ENCODE measurements at places on chromosomes 4 and X. TPM values are rescaled to one million over a fixed set of nuclear protein-coding genes. Genes with fewer than 3 reads are reported as not detected.

Gene LEF1
- 5.2 TPM for total RNA-seq

Gene SEPTIN6
- 36.3 TPM for total RNA-seq

Gene SGMS2
- 76.1 TPM for total RNA-seq

Gene LNX1
- total RNA-seq: 32.1 TPM

Gene TIGD2
- total RNA-seq: 8.9 TPM

Gene PHF8
- total RNA-seq: 32.8 TPM

Gene P2RY10
- total RNA-seq: 1.5 TPM

Gene GASK1B
- total RNA-seq: 27.0 TPM

Gene APOO
- total RNA-seq: 26.2 TPM

Gene RXFP1
- 0.55 TPM for total RNA-seq

Gene JCHAIN
- 12.3 TPM for total RNA-seq

Gene CLCN4
- 8.0 TPM for total RNA-seq

DNA sequence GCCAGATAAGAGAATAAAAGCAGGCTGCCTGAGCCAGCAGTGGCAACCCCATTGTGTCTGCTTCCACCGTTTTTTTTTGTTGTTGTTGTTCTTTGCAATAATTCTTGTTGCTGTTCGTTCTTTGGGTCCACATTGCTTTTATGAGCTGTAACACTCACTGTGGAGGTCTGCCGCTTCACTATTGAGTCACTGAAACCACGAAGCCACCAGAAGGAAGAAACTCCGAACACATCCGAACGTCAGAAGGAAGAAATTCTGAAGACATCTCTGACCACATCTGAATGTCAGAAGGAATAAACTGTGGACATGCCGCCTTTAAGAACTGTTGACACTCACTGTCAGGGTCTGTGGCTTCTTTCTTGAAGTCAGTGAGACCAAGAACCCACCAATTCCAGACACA, 110.5 kb downstream of the PCDH18 start:
- no peak for DNase-seq

- DNase-seq: no peak
Measured at GRCh38 chr4:94813221-94813620, 55.5 kb downstream of the BMPR1B start.

GRCh38 chr4:24778464-24779225, 16.7 kb upstream of the SOD3 start:
- DNase-seq: peak; percentile 42

DNA sequence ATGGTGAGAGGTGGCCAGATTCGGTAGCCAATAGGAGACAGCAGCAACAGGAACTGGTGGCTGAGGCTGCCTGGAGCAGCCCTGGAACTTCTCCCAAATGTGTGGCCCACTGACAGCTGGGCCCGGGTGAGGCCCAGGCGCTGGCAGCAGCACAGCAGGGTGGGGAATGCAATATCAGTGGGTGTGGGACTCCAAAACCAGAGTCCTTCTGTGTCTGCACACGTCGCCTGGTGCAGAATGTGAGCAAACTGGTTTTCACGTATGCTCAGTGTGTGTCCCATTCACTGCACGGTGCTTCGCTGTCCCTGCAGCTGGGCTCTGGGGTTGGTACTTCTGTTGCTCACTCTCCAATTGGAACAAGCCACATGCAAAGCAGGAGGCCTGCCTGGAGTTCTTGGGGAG, 14.4 kb upstream of the CENPU start:
- DNase-seq: peak; percentile 24

DNA sequence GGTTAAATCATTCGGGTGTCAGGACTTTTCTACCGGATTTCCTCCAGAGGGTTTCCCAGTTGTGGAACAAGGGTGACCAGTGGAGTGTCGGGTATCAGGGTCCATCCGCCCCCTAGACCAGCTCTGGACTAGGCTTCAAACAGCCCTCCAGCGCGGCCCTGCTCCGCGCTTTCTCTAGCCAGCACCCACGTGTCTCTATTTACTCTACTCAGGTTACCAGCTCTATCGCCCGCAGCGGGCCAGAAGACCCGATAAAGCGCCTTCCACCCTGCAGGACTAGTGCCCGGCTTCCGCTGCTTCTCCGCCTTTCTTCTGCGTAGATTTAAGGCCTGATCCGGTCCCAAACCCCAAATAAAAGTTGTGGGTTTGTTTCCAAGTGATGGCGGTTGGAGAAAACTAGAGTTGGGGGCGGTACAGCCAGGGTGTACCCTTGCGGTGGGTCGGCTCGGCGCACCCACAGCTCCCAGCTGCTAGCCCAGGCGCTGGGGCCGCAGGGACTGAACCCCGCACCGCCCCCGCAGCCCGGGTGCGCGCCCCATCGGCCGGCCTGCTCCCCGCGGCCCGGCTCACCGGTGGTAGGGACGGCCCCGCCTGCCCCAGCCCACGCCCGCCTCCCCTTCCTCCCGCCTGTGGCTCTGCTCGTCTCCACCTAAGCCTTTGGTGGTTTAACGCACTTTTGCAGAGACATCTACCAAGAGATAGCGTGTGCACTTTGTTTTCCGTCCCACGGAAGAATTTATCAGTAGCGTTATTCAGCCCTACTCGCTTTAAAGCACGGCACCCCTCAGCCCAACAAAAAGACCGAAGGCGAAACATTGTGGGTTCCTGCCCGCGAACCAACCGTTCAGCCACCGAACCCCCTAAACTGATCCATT, 2.1 kb downstream of the LEF1 start:
- no peak for DNase-seq

- DNase-seq: no peak
Measured at GRCh38 chr4:112276113-112276512, 9.6 kb downstream of the TIFA start.

- DNase-seq: no peak
Measured at GRCh38 chrX:50707405-50707804, 106.6 kb downstream of the SHROOM4 start.

DNA sequence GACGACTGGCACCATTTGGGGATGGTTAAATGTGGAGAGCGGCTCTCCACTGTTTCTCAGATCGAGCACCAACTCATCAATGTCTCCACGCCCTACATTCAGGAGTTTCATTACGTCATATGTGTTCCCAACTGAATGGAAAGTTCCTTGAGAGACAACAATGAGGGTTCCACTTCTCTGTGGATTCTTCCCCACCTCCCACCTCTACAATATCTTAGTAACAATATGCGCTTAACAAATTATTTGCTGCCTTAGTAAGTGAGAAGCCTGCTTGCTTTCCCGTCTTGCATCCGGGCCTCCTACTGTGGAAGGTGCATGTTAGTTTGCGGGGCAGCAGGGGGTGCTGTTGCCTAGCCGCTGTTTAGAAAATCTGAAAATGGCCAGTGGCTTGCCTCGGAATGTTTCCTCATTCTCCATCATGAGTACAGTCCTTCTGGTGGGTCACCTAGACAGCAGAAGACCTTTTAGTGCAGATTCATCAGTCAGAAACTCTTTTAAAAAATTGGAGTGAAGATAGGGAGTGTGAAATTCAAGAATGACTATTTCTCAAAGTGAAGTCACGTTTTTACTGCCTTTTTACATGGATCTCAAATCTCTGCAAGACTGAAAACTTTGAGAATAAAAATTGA, 55.7 kb downstream of the PHOX2B start:
- no peak for DNase-seq

- DNase-seq: no peak
Measured at GRCh38 chr4:155419266-155419665, 42.5 kb upstream of the MAP9 start.

DNA sequence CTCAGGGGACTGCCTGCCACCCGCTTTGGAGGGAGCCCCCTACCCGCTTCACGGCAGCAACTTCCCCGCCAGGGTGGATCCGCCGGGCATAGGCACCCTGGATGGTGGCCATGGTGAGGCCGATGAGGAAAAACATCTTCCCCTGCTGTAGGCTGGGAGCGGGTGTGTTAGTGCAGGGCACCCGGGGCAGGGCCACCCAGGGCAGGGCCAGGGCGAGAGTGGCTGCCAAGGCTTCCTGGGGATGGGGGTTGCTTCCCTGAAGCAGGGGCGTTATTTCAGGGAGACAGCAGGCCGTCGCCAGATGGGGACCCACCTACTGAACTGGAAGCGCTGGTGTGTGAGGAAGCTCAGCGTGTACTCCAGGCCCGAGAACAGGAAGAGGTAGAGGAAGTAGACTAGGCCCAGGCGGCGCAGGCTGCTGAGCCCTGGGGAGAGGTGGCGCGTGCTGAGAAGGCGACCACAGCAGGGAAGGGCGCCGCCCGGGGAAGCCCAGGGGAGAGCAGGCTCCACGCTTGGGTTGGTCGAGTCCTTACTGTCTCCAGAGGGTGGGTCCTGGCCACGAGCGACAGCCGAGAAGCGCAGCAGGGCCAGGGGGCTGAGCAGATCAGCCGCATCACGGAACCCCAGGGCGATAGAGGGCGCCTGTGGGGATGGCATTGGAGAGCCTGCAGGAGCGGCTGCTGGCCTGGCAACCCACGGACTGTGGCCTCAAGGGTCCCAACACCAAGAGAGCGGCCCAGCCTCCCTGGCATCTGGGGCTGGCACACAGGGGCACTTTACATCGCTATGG, 31.5 kb downstream of the NOP14 start:
- peak; percentile 52 for DNase-seq

GRCh38 chr4:101009471-101009870, 337.9 kb downstream of the PPP3CA start:
- no peak for DNase-seq

- no peak for DNase-seq
Measured at GRCh38 chr4:37760840-37761239, 65.6 kb upstream of the PGM2 start.

DNA sequence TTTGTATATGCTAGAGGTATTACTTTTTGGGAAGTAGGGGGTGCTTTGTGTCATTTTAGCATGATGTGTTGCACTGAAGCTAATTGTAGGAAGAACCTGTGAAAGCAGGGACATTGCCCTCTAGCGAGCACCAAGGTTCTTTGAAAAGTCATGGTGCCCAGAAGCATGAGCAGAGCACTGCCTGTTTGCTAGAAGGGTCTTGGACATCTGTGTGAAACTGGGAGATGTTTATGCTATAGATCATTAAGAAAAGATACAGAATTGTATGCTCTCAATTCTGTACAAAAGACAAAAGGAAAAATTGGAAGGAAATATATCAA, 14.7 kb downstream of the GRPR start:
- no peak for DNase-seq

DNA sequence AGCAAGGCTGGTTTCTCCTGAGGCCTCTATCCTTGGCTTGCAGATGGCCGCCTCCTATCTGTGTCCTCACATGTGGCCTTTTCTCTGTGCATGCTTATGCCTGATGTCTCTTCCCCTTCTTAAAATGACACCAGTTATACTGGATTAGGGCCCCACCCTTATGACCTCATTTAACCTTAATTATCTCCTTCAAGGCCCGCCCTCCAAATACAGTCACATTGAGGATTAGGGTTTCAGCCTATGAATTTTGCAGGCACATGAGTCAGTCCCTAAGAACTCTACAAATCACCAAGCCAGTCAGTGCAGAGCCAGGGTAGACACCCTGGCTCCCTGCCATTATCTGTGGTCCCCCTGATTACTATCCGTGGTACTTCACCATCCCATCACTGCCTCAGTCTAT, 51.6 kb downstream of the MAML3 start:
- no peak for DNase-seq

GRCh38 chr4:18111081-18111480, 89.5 kb upstream of the LCORL start:
- DNase-seq: no peak

- no peak for DNase-seq
Measured at GRCh38 chrX:118519411-118520215, 24.0 kb downstream of the DOCK11 start.

DNA sequence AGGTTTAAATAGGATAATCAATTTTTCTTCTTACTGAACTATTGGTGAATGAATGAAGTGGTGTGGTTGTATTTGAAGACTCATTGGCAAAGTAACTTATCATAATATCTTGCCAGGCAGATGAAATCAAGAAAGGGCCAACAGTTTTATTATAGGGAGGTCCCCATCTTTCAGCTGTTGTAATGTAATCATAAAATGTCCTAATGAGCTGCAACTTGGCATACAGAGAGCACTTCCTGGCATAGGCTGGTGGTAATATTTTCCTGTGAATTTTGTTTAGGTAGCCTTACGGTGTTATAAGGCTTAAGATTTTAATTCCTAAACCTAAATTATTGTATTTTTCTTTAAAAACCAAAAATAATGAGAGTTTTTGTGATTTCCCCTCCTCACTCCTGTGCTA, 17.5 kb downstream of the FHIP1A start:
- DNase-seq: no peak

DNA sequence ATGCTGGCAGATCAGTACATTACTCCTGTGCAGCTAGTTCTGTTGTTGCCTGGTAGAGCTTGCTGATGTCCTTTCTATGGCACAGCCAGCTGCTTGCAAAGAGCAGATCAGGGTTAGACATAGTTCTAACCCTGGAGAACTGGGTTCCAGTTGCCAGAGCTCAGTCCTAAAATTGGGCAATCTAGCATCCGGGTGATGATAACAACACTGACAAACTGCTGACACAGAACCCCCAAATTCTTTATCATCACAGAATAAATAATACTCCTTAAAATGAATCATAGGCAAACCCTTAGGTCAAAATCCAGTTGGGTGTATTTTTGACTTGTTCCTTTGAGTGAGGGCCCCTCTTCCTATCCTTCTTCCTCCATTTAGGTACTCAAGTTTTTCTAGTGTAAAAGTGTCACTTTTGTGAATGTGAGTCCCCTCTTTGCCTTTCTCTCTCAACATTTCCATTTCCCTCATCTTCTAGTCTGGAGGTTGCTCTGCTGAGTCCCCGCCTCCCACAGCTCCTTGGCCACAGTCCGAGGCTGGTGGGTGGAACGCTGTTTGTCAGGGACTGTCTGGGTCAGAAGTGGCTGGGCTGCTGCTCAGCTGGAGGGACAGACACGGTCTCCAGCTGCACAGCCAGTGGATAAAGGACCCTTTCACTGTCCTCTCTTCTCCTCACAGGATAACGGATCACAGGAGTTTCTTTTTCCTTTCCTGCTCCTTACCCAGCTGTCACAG, 93.6 kb upstream of the RASGEF1B start:
- peak; percentile 67 for DNase-seq

DNA sequence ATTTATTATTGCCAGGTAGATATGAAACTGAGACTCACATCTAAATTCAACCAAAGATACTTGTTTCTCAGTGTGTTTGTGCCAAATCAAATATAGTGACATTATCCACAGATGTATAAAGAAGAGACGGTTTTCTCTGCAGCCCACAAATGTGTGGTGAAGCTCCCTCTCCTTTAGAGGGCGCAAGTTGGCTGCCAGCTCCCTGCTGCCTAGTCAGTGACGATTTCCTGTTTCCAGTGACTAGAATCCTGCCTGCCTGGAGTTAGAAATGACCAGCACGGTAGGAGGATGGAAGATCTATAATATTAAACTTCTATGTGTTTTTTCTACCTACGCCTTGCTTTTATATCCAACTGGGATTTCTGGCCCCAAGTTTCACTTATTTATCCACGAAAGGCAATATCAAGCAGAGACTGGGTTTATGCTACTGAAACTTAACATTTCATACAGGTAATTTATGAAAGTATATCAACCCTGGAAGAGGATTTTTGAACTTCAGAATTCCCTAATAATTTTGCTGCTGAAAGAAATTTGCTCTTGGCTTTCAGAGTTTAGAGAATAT, 1793.7 kb upstream of the TENM3 start:
- DNase-seq: no peak

DNA sequence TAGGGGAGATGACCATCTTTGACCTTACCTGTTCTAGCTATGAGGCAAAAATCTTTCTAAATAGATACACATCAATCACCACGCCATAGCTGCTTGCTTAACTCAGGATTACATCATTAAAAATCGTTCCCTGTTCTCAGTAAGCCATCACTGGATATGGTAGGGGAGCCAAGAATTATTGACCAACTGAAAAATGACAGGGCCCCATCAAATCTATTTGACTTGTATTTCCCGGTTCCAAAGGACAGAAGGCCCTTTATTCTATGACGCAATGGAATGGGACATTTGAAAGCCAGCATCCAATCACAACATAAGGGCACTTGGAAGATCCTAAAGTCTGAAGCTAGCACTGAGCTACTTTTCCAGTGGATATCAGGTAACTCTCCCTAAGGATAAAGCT, 75.6 kb upstream of the NOCT start:
- DNase-seq: no peak

- no peak for DNase-seq
Measured at GRCh38 chr4:109820563-109820962, 5.0 kb downstream of the GAR1 start.

Data from mucosa of gallbladder (tissue), 1 donor.